ENCODE measurements at places on chromosomes 12 and 14.

GRCh38 chr12:80056845-80057244 lies 42.5 kb upstream of the OTOGL start:
- DNase-seq, result no peak

GRCh38 chr12:41188841-41189394 lies 798 bp downstream of the PDZRN4 start:
- no peak for DNase-seq

- peak; percentile 64 for DNase-seq
Observed at GRCh38 chr14:81710232-81710845, 176.7 kb upstream of the SEL1L start.

DNA sequence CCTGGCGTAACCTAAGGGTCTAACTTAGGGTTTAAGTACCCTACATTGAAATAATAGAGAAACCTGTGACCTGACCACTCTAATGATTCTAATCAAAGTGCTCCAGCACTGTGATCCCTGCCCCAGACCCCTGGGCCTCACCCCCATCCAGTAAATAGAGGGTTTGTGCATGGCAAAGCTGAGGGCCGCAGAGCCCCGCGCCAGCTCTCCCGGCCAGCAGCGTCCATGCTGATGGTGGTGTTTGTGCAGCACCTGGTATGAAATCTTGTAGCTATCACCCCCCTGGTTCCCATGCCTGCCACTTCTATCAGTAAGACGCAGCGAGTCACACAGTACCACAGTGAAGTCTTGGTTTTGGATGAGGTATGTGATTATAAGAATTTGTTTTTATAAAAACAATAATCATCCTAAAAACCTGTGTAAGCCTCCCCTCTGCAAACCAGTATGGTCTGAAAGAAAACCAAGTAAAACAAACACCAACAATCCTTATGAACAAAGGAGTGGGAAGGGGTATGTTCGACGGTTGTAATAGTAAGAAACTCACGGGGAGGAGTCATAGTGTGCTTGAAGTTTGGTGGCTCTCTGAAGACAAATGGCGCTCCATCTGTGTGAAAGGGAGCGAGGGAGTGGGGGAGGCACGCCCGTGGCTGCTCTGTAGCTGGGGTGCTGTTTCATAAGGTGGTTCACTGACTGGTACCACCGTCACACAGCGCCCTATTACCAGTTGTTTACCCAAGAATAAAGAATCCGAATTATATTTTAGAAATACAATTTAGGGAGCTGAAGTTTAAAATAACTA lies 156.2 kb downstream of the CACNA1C start:
- DNase-seq, result no peak

GRCh38 chr14:36747411-36748184 lies 85.9 kb downstream of the PAX9 start:
- DNase-seq, result peak; percentile 11
